Activated CD8-positive, alpha-beta T cell treated with anti-CD3 and anti-CD28 coated beads, Interleukin-2, amount 10 ng/mL, durations not matched to agents 7 days and 5 days (primary cell): ENCODE measurements at places on chromosomes 1 and 21.

- DNase-seq: no peak
Observed at GRCh38 chr1:154944401-154945159, 8.1 kb upstream of the PMVK start.

DNA sequence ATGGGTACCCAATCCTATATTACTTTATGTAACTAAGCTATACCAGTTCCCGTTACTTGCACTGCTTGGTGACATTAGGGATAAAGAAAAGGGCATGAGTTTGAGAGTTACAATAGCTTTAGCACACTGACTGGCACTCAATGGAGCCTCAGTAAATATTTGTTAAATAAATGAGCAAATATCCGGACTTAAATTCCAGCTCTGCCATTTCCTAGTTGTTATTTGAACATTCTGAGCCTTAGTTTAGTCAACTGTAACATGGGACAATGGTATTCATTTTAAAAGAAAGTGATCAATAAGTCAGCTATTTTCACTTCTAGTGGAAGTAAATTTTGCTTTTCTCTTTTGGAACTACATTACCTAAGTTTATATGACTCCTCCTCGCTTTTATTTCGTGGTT lies 198.7 kb downstream of the ZC3H11B start:
- no peak for DNase-seq

- DNase-seq: no peak
Observed at GRCh38 chr1:94554580-94554979, 13.0 kb upstream of the F3 start.

DNA sequence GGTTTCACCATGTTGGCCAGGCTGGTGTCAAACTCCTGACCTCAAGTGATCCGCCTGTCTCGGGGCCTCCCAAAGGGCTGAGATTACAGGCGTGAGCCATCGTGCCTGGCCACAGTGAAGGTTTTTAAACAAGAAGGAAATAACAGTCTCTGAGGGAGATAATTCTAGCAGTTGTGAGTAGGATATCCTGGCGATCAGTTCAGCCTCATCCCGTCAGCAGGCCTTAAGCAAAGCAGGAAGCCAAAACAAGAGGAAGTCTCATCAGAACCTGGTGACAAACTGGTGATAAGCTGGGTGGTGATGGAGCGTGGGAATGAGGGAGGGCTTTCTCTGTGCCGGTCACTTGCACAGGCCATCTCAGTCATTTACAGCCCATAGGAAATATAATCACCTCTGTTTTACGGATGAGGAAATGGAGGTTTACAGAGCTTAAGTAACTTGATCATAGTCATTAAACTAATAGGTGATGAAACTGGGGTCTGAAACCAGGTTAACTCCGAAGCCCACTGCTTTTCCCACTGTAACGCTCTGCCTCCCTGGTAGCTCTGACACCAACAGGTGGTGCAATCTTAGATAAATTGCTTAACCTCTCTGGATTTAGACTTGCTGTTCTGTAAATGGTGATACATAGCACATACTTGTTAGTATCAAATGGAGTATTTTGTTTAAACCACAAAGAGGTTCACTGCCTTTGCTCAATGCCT lies 40.8 kb upstream of the A3GALT2 start:
- DNase-seq: no peak

- DNase-seq: no peak
Observed at GRCh38 chr1:98991127-98992012, 13.3 kb downstream of the PLPPR5 start.

DNA sequence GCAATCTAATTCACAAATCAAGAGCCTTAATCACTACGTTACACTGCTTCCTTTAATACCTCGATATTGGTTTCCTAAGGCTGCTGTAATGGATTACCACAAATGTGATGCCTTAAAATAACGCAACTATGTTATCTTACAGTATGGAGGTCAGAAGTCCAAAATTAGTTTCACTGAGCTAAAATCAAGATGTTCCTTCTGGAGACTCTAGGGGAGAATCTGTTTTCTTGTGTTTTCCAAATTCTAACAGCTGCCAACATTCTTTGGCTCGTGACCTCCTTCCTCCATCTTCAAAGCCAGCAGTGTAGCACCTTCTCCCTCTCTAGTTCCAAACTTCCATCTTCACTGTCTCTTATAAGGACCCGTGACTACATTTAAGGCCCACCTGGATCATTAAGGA lies 335.0 kb upstream of the NFIA start:
- DNase-seq: no peak

- no peak for DNase-seq
Observed at GRCh38 chr1:173476197-173476664, 904 bp upstream of the PRDX6 start.

DNA sequence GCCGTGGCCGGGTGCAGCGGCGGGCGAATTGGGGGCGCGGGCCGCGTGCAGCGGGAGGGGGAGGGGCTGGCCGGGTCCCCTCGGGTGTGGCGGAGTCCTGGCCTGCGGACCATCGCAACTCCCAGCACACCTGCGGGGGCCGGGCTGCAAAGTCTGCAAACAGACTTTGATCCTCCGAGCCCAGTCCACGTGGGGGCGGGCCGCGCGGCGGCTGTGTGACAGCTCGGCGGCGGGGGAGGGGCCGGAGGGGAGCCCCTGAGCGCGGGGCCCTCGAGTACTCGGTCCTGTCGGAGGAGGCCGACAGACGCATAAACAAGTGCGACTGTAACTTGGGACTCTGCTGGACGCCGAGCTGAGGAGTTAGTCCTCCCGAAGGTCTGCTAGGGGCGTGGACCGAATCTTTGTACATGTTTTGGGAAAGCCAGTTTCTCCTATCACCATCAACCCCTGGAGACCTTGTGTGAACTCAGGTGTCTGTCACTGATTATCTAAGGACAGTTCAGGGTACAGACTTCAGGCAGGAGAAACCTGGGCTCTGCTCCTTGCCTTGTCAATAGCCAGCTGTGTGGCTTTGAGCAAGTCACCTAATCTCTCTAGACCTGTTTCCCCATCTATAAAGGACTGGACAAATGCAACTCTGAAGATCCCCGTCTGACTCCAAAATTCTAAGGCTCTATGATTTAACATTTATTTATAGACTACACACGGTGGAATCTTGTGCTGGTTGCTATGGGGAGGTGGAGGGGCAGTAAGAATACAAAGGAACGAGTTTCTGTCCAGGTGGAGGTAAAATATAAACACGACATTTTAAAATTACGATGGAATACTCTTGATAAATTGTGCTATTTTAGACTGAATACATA lies 710 bp upstream of the SLC30A1 start:
- peak; percentile 85 for DNase-seq

DNA sequence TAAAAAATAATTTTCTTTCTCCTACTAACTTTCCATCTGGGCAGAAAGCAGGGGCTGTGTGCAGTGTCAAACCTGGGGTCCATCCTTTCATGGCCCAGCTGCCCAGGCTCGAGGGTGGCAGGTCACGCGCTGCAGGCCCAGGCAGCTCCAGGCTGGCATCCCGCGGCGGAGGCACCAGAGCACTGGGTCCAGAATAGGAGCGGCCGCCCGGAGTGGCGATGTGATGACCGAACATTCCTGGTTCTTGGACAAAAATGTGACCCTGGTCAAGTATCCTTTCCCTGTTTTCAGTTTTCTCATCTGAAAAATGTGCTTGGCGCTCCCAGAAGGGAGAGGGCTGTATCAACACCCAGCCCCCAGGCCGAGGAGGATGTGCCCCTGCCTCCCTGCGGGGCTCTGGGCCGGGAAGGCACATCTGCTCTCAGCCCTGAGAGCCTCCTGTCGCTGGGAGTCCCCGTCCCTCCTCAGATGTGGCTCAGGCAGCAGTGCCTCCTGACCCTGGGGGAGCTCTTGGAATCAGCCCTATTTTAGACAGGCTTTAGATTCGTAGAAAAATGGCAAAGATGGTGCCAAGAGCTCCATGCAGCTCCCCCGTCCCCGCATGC lies 29.3 kb downstream of the SLX9 start:
- DNase-seq: no peak

DNA sequence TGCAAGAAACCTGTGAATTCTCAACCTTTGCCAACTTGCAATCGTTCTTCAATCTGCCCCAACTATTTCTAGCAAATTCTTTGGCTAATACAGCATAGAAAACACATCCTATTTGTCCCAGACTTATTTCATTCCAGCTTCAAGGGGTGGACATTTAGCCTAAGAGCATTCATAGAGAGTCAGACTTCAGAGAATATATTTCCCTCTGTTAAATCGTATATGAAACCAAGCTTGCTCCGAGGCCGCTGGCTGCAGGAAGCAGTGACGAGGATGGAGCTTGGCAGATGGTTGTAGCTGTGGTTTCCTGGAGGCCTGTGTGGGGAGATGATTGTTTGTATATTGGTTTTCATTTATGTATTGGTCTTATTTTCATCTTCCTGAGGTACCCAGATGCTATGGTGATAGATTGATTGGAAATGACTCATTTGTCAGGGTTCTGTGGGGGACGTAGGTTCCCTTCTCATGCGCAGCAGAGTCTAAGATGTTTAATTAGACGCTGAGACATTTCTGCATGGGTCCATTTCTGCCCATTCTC lies 26.1 kb downstream of the MAN1C1 start:
- peak; percentile 91 for DNase-seq

- DNase-seq: peak; percentile 75
Observed at GRCh38 chr1:234597894-234598293, 12.1 kb downstream of the IRF2BP2 start.

DNA sequence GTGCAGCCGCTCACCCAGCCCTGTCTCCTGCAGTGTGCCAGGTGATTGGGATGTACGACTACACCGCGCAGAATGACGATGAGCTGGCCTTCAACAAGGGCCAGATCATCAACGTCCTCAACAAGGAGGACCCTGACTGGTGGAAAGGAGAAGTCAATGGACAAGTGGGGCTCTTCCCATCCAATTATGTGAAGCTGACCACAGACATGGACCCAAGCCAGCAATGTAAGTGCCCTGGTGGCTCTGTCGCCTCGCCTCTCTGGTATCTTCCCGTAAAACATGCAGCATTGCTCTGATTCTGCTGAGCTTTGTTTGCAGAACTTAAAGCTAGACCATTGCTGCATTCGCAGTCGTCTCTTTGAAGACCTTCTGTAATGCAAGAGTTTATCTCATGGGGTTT lies 79.2 kb downstream of the ATP5PO start:
- no peak for DNase-seq

DNA sequence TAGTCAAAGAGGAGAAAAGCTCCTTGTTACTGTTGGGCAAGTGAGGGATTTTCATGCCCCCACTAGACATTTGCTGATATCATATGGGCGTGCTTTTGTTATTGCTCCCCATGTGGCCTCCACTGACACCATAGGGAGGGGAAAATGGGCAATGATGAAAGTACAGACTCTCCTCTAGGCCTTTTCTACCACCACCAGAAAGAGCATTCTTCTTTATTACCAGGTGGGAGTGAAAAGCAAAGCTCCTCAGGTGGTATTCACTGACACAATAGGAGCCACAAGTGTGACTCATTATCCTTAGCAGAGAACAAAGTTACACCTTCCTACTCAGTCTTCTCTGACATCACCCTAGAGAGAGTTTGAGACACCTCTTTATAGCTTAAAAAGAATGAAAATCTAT lies 667.1 kb downstream of the LTN1 start:
- no peak for DNase-seq

GRCh38 chr1:67430358-67431155 lies at the start of gene SERBP1:
TSS of gene SERBP1 (minus strand) at chr1:67430402. CDS start at chr1:67430300, 102 bp downstream.
- DNase-seq: peak; percentile 97

DNA sequence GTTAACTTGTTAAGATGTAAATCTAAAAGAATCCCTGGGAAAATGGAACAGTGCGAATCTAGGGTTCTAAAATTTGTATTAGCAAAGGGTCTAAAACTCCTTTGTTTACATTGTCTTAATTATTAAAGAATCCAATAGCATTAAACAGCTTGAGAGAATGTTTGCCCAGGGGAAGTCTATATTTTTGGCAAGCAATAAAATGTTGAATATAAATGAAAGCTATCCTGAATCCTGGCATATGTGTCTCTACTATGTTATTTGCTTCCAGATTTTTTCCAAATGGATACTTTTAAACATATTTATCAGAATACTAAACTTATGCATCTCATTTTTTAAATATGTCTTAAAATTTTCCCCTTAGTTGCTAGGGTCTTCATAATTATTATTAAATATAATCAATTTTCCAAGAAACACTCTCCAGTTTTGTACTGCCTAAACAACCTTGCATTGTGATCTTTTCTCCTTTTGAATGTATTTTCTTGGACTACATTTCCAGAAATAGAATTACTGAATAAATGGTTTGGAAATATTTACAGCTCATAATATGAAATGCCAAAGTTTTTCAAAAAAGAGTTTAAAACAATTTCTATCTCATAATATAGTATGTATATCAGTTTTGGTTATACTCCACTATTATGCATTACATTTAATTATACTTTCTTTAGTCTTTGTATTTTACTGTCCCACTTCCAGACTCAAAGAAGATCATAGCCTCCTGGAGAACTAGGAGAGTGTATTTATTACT lies 304.8 kb downstream of the USP25 start:
- no peak for DNase-seq

DNA sequence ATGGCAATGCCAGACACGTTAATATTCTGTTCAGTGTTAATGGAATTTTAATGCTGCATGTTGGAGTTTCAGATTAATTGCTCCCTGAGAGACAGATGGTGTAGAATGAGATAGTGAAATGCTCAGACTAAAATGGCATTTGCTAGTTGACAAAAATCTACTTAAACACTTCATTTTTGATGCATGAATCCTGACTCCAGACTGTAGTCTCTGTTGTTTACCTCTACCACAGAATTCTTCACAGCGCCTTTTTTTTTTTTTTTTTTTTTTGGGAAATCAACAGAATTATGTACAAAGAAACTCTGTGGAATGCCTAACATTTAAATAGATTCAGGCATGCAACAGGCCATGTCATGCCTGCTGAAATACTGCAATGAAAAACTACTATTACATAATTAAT lies 111.3 kb downstream of the PLPPR5 start:
- no peak for DNase-seq

DNA sequence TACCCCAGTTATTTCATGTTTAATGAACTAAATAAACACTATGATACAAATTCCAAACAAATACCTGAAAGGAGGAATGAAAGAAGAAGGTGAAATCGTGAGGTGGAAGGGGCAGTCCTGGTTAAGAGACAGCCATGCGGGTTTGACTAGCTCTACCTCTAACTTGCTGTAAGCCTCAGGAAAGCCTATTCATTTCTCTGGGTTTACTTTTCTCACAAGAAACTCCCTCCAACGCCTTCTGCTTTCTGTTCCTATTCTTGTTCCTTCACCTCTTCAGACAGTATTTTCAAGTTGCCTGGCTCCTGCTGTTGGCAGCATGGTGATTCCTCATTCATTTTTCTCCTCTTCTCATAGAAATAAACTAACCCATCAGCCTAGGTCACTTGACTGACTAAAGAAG lies 92.4 kb downstream of the NTPCR start:
- no peak for DNase-seq

GRCh38 chr1:119647228-119647733 lies 785 bp downstream of the ZNF697 start:
- DNase-seq: no peak

- DNase-seq: no peak
Observed at GRCh38 chr1:35558374-35559316, 1.0 kb downstream of the NCDN start.

GRCh38 chr1:193210996-193211395 lies 24.6 kb upstream of the B3GALT2 start:
- DNase-seq: no peak

GRCh38 chr1:26690576-26691031 lies 5.2 kb upstream of the ARID1A start:
- no peak for DNase-seq
